ENCODE measurements at places on chromosomes 3 and 15. TPM values are rescaled to one million over a fixed set of nuclear protein-coding genes. Genes with fewer than 3 reads are reported as not detected.

Gene CTDSPL
- total RNA-seq, result 30.9 TPM

Gene HESX1
- total RNA-seq, result 0.37 TPM

Gene SNX22
- total RNA-seq, result 0.39 TPM

Gene CLSTN2
- 0.37 TPM for total RNA-seq

Gene ADAMTSL3
- 0.37 TPM for total RNA-seq

Gene SNRPN
- 44.8 TPM for total RNA-seq

Gene SNTN
- not detected for total RNA-seq

Gene RTP3
- total RNA-seq, result not detected

Gene NEK11
- 3.5 TPM for total RNA-seq

Gene CILP
- total RNA-seq, result 1.5 TPM
